ENCODE measurements at places on chromosomes 3 and 15.
A peak's percentile ranks its signal among the peaks of the same experiment; 100 is the strongest.

- no peak for DNase-seq
Measured at GRCh38 chr3:194389269-194389668, 9.8 kb downstream of the GP5 start.

- DNase-seq: no peak
Measured at GRCh38 chr3:61583890-61584875, 22.8 kb downstream of the PTPRG start.

DNA sequence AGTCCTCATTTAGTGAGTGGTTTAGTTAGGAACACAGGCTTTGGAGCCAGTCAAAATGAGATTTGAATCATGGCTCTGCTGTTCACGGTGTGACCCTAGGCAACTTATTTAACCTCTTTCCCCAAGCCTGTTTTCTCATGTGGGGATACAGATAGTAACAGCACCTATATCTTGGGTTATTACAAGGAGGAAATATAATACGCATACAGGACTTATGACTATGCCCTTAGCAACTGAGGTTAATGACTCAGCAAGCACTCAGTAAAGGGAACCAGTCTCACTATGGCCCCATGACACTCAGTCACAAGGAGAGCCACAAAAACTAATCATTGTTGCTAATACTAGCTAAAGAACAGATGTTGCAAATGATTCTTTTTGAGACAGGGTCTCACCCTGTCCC, 45.9 kb downstream of the SUMF1 start:
- DNase-seq: peak; percentile 85

- peak; percentile 54 for DNase-seq
Measured at GRCh38 chr3:51637941-51638471, 33.0 kb upstream of the TEX264 start.

- DNase-seq: no peak
Measured at GRCh38 chr15:82535566-82536408, 4.5 kb downstream of the RPS17 start.

- peak; percentile 75 for DNase-seq
Measured at GRCh38 chr15:41647262-41647661, 12.9 kb upstream of the MGA start.

GRCh38 chr3:187198490-187198889, 1.2 kb downstream of the RTP1 start:
- DNase-seq: no peak

- no peak for DNase-seq
Measured at GRCh38 chr3:10416730-10417300, 88.6 kb downstream of the ATP2B2 start.

GRCh38 chr15:52257734-52258062, 37.9 kb downstream of the MYO5C start:
- DNase-seq: no peak

- DNase-seq: no peak
Measured at GRCh38 chr15:42082823-42083604, 11.3 kb downstream of the PLA2G4D start.

GRCh38 chr3:152349392-152349791, 80.7 kb downstream of the MBNL1 start:
- peak; percentile 70 for DNase-seq

DNA sequence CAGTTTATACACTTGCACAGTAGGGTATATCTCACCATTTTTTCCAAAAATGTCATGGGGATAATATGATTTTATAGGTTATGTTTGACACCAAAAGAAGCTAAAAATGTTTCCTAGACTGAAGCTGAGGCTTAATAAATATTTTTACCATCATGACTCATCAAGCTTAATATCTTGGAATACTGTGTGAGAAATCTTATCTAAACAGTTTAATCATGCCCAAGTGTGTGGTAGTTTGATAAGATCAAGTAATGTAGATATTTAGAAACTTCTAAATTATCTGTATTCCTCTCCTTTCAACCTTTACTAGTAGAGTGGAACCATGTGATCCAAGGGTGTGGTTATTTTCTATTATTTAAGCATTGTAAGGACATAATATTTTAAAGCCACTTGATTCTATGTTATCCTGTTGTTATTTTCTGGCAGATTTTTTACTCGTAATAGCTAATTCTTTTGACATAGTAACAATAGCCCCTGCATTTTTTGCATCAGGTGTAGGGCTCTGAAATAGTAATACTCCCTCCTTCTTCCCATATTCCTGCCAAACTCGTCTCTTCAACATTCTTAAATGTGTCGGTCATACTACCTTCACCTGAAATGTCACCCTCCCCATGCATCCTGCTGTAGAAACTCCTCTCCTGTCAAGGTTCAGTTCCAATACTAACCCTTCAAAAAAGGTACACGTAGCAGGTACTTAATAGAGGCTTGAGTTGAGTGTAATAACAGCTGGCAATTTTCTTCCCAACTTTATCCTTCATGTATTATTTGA, 729.6 kb downstream of the NLGN1 start:
- DNase-seq: no peak

DNA sequence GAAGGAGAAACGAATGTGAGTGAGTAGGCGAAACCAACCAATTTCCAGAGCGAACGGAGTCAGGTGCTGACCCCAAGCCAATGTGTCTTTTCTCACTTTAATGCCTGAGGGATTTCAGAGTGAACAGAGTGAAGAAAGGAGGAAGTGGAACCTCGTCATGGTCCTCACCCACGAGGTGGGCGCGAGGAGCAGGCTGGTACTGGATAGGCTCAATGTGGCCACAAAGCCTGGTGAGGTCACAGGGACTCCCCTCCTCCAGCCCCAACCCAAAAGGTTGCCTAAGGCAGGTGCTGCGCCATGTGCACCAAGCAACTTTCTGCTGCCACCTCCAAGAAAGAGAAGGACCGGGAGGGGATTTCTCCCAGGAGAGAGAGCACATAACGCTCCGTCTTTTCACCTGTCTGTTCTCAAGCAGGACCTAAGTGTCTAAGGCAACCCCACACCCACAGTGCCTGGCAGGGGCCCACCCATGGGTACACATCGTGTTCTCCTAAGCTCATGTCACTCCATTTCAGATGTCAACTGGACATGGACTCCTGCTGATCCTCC, 3.8 kb downstream of the NRROS start:
- peak; percentile 86 for DNase-seq

DNA sequence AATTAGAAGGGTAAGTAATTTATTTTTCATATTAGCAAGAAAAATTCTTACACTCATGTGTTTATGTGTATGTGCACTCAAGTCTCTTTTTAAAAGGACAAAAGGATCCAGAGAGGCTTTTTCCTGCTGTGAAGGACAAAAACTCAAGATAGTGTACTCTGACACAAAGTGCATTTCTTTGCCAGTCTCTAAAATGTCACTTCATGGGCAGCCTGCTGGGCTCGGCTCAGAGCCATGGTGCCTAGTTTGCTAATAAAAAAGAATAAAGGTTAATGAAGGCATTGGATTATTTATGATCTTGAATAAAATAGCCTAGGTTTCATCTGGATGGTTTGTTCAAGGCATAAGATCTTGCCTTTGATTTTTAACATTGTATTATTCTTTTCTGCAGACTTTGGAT, 989.0 kb downstream of the TBL1XR1 start:
- no peak for DNase-seq
